Mesendoderm (in vitro differentiated cells): ENCODE measurements at places on chromosomes 5 and 9.

DNA sequence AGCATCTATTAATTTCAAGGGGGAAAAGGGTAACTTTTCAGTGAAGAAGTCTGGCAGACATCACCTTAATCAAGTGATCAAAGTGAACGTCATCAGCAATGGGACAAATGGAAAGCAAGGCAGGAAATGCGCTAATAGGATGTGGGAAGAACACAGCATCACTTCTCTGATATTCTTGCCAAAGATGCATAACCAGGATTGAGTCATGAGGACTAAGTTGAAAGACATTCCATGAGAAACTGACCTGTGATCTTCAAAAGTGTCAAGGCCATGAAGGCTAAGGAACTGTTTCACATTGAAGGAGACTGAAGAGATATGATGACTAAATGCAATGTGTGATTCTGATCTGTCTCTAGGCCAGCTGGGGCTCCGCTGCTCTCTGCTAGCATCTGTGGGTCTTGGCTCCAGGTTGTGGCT, 92.9 kb downstream of the NDFIP1 start:
- peaks cover 4% of the 10 kb centered on the region for H3K4me1 ChIP-seq
- H3K36me3 ChIP-seq, result no peaks in the 10 kb centered on the region
- H3K27me3 ChIP-seq, result no peaks in the 10 kb centered on the region
- H3K27ac ChIP-seq, result no peak overlapping the region
- no peak overlapping the region for H3K4me3 ChIP-seq

GRCh38 chr5:62139741-62140140, 166.3 kb upstream of the KIF2A start:
- no peaks in the 10 kb centered on the region for H3K27me3 ChIP-seq
- H3K4me3 ChIP-seq, result no peak overlapping the region
- H3K4me1 ChIP-seq, result no peaks in the 10 kb centered on the region
- H3K27ac ChIP-seq, result no peak overlapping the region
- DNase-seq, result no peak

- no peaks in the 10 kb centered on the region for H3K4me1 ChIP-seq
- no peak for DNase-seq
- no peak overlapping the region for H3K4me3 ChIP-seq
- H3K27ac ChIP-seq, result no peak overlapping the region
These were observed 372.4 kb upstream of the PAPPA start for GRCh38 chr9:115781070-115781736.

DNA sequence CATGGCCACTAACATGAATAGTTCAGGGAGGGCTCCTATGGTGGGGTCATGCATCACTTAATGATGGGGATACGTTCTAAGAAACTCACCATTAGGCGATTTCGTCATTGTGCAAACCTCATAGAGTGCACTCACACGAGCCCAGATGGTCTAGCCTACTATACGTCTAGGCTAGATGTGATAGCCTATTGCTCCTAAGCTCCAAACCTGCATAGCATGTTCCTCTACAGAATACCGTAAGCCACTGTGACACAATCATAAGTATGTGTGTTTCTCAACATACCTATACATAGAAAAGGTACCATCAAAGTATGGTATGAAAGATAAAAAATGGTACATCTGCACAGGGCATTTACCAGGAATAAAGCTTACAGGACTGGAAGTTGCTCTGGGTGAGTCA, 6.3 kb downstream of the SLIT3 start:
- DNase-seq, result no peak
- H3K27ac ChIP-seq, result no peak overlapping the region

GRCh38 chr5:61706751-61707150, 374.7 kb downstream of the ZSWIM6 start:
- no peak overlapping the region for H3K27ac ChIP-seq
- H3K4me3 ChIP-seq, result no peak overlapping the region
- H3K4me1 ChIP-seq, result no peaks in the 10 kb centered on the region
- H3K27me3 ChIP-seq, result no peaks in the 10 kb centered on the region
- DNase-seq, result no peak
- H3K36me3 ChIP-seq, result no peaks in the 10 kb centered on the region

- DNase-seq, result no peak
- no peak overlapping the region for H3K4me3 ChIP-seq
- no peaks in the 10 kb centered on the region for H3K4me1 ChIP-seq
- H3K36me3 ChIP-seq, result no peaks in the 10 kb centered on the region
These were observed 42.1 kb upstream of the DAB2 start for GRCh38 chr5:39466846-39467245.

DNA sequence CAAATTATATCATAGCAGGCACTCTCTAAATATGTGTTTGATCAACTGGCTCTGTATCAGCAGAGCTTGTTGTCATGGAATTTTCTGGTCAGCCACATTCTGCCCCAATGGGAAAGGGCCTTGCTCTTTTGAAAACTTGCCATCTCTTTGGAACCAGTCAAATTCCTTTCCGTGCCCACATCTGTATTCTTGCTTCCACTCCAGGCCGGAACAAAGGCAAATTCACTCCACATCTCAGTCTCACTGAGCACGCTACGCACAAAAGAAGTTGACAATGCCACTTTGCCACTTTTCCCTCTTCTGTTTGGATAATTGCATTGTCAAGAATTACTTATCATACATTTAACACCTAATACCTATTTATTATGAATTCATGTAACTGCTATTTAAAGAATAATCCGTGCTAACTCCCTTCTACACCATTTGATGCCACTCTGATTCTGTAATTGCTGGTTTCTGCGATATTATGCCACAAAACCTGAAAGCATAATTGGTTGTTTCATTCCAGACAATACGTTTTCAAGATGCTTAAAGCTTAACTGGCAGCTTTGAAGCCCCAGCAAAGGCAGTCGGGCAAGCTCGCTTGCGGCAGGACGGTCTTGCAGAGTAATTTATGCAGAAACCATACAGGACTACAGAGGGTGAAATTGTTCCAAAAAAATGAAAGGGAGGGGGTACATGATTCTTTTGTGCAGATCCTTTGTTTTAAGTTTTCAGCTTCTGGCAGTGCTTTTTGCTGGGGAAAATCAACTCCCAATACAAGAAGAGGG, 277.7 kb downstream of the MSX2 start:
- no peak overlapping the region for H3K4me3 ChIP-seq
- no peak overlapping the region for H3K27ac ChIP-seq
- no peaks in the 10 kb centered on the region for H3K36me3 ChIP-seq
- DNase-seq, result no peak
- H3K4me1 ChIP-seq, result no peaks in the 10 kb centered on the region

- no peak for DNase-seq
- H3K36me3 ChIP-seq, result no peaks in the 10 kb centered on the region
- peaks cover 4% of the 10 kb centered on the region for H3K4me1 ChIP-seq
- H3K27me3 ChIP-seq, result no peaks in the 10 kb centered on the region
These were observed 17.4 kb downstream of the TTC39B start for GRCh38 chr9:15289603-15290002.

DNA sequence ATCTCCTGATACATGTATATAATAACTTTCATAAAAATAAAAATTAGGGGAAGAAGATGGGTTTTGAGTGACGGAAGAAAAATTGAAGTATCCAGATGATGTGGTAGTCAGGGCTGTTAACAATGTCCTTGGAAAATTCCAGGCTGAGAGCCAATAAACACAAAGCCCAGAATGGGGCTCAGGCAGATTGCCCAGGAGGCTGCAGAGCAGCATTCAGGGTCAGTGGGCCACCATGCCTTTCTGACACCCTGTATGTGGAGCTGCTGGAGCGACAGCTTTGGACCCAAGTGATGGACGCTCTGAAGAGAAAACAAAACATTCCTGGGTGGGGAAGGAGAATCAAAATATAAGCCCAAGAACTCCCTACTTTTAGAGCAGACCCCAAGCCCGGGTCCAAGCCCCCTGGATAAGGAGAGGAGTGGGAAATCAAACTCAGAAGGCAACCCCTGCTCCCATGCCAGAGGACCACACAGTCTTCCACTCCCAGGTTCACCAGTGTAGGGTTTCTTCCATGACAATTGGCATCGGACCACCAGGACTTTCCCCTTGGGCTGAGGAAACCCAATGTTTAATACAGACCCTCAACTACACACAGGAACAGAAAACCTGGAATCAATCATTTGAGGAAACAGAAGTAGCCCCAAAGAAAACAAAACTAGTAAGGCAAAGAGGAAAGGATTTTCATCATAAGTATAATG, 45.7 kb upstream of the SPATA31C2 start:
- H3K27ac ChIP-seq, result no peak overlapping the region
- no peak overlapping the region for H3K4me3 ChIP-seq
- no peaks in the 10 kb centered on the region for H3K27me3 ChIP-seq
- H3K4me1 ChIP-seq, result no peaks in the 10 kb centered on the region
- DNase-seq, result no peak

GRCh38 chr5:60891667-60892066, 47.6 kb upstream of the ELOVL7 start:
- H3K27ac ChIP-seq, result no peak overlapping the region
- peaks cover 3% of the 10 kb centered on the region for H3K36me3 ChIP-seq
- no peak overlapping the region for H3K4me3 ChIP-seq
- no peaks in the 10 kb centered on the region for H3K4me1 ChIP-seq

GRCh38 chr9:93597142-93597706, 20.8 kb downstream of the PHF2 start:
- no peak overlapping the region for H3K4me3 ChIP-seq
- no peak overlapping the region for H3K27ac ChIP-seq
- H3K36me3 ChIP-seq, result no peaks in the 10 kb centered on the region
- peaks cover 2% of the 10 kb centered on the region for H3K4me1 ChIP-seq
- no peak for DNase-seq
- no peaks in the 10 kb centered on the region for H3K27me3 ChIP-seq

DNA sequence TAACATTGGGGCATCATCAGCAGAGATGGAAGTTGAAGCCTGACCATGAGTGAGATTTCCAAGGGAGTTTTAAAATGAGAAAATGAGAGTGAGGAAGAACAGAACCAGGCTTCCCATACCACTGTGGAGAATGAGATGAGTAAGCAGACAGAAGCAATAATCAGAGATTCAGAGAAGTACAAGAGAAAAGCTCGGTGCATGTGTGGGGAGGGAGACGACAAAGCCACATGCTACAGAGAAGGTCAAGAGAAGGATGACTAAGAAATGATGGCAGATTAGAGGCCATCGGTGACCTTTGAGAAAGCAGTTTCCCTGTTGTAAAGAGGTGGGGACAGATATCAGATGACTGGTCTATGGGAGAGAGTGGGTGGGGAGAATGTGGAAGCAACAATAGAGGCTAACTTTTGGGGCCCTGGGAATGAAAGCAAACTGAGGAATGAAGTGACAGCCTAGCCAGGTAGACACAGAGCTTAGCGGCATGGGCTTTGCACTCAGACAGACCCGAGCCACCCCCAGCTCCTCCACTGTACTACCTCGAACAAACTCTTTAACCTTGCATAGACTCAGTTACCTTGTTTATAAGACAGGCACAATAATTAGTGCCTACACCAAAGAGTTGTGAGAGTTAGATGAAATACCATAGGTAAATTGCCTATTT, 207.7 kb downstream of the PIK3R1 start:
- no peak overlapping the region for H3K27ac ChIP-seq
- no peaks in the 10 kb centered on the region for H3K36me3 ChIP-seq
- H3K27me3 ChIP-seq, result no peaks in the 10 kb centered on the region
- no peaks in the 10 kb centered on the region for H3K4me1 ChIP-seq
- H3K4me3 ChIP-seq, result no peak overlapping the region

GRCh38 chr5:53373451-53374158, 106.8 kb upstream of the FST start:
- no peak overlapping the region for H3K27ac ChIP-seq
- no peaks in the 10 kb centered on the region for H3K36me3 ChIP-seq
- DNase-seq, result no peak
- H3K4me1 ChIP-seq, result no peaks in the 10 kb centered on the region
- H3K4me3 ChIP-seq, result no peak overlapping the region

DNA sequence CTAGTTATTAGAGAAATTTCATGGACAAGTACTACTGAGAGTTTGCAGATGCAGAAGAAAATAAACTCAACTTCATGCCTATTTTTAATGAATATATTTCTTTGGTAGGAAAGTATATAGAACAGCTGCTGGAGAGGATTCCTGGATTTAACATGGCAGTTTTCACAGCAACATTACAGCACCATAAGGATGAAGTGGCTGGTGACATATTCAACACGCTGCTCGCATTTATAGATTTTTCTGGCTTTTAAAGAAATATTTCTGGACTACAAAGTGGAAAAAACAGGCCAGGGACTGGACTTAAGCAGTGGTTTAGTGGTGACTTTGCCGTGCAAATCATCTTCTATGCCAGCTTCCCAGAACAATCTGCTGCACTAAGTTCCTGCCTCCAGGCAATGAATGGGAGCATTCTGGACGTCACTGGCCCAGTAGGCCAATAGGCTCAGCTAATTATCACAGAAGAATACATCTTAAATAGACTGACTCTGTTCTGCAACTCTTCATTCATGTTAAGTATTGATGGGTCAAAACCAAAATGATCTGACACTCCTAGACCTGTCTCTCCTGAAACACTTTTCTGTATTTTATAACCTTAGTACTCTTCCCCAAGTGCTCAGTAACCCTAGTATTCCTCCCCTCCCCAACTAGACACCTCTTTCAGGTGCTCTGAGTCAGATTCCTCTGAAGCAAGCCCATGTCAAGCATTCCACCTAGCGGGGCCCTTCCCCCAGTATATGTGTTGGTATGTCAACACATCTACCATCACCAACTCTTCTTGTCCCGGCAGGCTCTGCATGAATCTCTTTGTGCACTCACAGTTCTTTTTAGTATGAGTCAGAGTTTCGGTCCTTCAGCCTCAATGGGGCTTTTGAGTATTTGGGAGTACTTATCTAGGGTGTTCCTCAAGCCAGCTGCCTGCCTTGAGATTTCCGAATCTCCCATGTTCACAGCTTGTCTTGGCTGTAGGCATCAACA, 625.5 kb downstream of the CHSY3 start:
- no peaks in the 10 kb centered on the region for H3K27me3 ChIP-seq
- no peaks in the 10 kb centered on the region for H3K4me1 ChIP-seq
- H3K36me3 ChIP-seq, result no peaks in the 10 kb centered on the region
- no peak overlapping the region for H3K27ac ChIP-seq
- DNase-seq, result peak; percentile 22
- no peak overlapping the region for H3K4me3 ChIP-seq

DNA sequence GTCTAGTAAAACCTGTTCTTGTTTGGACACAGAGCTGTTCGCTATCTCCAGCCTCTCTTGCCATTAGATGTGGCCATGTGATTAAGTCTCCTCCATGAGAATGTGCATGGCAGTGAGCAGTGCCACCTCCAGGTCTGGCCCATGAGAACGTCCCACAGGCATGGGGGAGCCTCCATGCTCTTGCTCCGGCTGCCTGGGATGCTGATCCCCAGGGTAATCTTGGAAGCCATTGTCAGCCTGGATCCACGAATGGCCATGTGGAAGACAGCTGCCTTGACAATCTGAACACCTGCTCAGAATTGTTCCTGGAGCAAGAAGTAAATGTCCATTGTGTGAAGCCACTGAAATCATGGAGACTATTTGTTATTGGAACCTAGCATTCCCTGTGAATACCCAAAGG, 83.5 kb downstream of the FSTL4 start:
- H3K27ac ChIP-seq, result no peak overlapping the region
- no peaks in the 10 kb centered on the region for H3K36me3 ChIP-seq
- H3K4me1 ChIP-seq, result peaks cover 12% of the 10 kb centered on the region
